Stimulated activated CD8-positive, alpha-beta memory T cell treated with anti-CD3 and anti-CD28 coated beads, Interleukin-7, amount 100 ng/mL, for 4 hours (primary cell): ENCODE measurements at places on chromosomes 4 and X.

GRCh38 chr4:81960961-81961360 lies 412.8 kb downstream of the HNRNPD start:
- DNase-seq = no peak

- no peak for DNase-seq
These were observed 9.0 kb upstream of the KLHL2 start for GRCh38 chr4:165198329-165198728.

DNA sequence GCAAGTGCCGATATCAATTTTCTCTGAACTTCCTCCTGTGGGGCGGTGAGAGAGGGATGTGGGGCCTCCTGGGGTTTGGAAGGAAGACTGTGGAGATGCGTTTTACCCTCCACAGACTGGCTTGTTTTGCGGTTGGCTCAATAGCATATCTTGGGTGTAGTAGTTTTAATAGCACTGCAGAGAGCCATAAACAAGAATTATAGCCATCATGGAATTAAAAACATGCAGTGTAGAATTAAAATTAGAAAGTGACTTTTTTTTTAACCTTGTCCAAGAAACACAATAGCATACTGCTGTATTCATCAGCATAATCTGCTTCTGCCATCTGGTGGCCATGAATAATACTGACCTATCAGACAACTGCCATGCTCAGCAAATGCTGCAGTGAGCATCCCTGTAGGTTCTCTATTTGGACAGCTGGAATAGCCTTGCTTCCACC lies 47.3 kb upstream of the SCML1 start:
- no peak for DNase-seq

DNA sequence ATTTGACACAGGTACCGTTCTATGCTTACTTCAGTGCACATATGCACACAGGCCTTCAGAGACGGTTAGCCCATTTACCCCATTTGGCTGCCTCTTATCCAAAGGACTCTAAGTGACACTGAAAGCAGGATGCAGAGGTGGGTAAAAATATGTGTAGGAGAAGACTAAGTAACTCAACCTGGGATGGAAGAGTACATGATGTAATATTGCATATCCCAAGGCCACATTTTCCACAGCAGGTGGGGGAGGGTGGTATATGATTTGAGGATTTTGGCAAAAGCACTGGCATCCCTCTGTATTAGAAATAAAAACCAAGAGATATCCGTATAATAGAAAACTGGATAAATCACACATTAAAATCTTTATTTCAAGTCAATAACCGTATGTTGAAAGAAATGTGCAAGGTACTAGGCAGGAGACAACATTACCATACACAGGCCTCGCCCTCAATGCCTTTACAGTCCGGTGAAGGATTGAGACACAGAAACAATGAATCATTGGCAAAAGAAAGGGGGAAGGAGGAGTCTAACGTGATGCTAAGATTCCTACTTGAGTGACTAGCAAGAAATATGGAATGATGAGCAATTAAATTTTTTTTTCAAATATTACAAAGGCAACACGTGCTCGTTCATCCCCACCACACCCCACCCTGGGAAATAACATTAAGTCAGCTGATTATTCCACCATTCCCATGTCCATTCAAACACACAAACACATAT lies 161.0 kb upstream of the RASGEF1B start:
- no peak for DNase-seq

- DNase-seq = no peak
These were observed 84.0 kb downstream of the RTL9 start for GRCh38 chrX:110442635-110443034.

DNA sequence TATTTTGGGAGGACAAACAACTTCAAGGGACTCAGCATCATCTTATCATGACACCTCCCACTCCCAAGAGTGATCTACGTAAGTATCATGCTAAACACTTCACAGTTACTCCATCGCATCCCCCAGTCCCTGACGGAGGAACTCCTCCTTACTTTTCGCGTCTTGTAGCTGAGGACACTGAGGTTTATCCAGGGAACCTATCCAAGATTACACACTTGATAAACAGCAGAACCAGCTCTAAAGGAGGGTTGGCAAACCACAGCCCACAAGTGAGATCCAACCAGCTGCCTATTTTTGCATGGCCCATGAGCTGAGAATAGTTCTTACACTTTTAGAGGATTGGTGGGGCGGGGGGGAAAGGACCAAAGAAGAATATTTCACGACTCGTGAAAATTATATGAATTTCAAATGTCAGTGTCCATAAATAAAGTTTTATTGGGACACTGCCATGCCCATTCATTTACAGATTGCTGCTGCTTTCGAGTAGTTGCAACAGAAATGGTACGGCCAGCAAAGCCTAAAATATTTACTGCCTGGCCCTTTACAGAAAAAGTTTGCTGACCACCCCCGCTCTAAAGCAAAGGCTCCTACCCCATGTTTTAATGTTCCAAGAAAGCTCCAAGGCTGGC lies 47.8 kb downstream of the SEPSECS start:
- DNase-seq = no peak

- DNase-seq = no peak
These were observed 29.0 kb upstream of the UBE2K start for GRCh38 chr4:39668887-39669286.

- DNase-seq = no peak
These were observed 16.2 kb upstream of the SGMS2 start for GRCh38 chr4:107808572-107808971.

DNA sequence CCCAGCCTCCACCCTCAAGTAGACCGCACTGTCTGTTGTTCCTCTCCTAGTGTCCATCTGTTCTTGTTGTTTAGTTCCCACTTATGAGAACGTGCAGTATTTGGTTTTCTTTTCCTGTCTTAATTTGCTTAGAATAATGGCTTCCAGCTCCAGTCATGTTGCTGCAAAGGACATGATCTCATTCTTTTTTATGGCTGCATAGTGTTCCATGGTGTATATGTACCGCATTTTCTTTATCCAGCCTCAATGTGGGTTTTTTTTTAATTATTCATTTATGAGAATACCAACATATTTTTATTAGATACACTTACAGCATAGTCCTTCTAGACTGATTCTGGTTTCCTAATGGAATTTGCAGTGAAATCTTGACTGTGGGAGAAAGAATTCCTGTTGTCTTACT lies 1.3 kb downstream of the VMA21 start:
- DNase-seq = no peak

GRCh38 chr4:128357286-128357685 lies 69.7 kb upstream of the PGRMC2 start:
- no peak for DNase-seq

- DNase-seq = no peak
These were observed 41.7 kb upstream of the ABCG2 start for GRCh38 chr4:88200186-88200585.

DNA sequence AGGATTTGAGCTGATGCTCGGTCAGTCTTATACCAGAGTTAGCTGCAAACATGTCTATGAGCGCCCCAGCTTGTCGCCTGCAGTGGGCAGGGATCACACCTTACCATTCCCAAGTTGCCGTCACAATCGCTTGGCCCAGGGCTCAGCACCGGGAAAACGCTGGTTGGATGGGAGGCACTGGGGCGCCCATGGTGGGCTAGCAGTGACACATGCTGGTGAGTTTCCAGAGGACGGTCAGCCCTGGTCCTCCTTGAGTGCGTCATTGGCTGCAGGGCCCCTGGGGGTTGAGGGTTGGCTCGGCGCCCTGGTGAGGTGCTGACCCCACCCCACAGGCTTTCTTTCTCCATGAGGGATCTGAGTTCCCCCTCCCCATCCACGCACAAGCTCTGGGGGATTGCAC lies 50.4 kb downstream of the SORCS2 start:
- DNase-seq = no peak

DNA sequence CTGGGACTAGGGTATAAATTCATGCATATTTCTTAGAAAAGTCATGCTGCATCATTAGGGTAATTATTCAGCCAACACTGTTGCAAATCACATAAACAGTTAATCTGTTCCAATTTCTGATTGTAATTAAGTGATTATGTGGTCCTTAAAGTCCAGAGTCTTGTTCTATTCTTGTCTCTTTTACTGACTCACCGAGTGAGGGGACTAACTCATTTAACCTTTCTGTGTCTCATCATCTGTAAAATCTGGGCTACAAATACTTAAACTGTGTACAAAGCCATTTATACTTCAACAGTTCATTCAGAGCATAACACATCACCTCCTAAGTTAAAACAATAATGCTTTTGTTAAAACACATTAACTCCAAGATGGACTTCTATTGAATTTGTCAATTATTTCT lies 65.4 kb upstream of the KLHL13 start:
- DNase-seq = no peak

DNA sequence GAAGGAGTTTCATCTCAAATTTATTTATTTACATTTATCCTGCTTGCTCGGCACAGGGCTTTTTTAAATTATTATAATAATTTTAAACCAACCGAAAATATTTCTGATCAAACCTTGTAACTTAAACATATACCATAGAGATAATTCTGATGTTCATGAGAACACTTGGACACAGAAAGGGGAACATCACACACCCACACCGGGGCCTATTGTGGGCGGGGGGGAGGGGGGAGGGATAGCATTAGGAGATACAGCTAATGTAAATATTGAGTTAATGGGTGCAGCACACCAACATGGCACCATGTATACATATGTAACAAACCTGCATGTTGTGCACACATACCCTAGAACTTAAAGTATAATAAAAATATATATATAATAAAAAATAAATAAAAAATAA lies 2.9 kb downstream of the ANXA5 start:
- no peak for DNase-seq

DNA sequence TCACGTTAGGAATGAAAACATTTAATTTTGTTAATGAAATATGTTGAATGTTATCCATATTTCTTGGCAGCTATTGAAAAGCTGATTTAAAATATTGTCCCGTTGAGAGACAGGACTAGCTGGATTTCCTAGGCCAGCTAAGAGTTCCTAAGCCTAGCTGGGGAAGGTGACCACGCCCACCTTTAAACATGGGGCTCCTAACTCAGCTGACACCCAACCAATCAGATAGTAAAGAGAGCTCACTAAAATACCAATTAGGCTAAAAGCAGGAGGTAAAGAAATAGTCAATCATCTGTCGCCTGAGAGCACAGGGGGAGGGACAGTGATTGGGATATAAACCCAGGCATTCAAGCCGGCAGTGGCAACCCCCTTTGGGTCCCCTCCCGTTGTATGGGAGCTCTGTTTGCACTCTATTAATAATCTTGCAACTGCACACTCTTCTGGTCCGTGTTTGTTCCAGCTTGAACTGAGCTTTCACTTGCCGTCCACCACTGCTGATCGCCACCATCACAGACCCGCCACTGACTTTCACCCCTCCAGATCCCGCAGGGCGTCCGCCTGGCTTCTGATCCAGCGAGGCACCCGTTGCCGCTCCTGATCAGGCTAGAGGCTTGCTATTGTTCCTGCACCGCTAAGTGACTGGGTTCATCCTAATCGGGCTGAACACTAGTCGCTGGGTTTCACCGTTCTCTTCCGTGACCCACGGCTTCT lies 308.9 kb downstream of the GLUD2 start:
- no peak for DNase-seq

DNA sequence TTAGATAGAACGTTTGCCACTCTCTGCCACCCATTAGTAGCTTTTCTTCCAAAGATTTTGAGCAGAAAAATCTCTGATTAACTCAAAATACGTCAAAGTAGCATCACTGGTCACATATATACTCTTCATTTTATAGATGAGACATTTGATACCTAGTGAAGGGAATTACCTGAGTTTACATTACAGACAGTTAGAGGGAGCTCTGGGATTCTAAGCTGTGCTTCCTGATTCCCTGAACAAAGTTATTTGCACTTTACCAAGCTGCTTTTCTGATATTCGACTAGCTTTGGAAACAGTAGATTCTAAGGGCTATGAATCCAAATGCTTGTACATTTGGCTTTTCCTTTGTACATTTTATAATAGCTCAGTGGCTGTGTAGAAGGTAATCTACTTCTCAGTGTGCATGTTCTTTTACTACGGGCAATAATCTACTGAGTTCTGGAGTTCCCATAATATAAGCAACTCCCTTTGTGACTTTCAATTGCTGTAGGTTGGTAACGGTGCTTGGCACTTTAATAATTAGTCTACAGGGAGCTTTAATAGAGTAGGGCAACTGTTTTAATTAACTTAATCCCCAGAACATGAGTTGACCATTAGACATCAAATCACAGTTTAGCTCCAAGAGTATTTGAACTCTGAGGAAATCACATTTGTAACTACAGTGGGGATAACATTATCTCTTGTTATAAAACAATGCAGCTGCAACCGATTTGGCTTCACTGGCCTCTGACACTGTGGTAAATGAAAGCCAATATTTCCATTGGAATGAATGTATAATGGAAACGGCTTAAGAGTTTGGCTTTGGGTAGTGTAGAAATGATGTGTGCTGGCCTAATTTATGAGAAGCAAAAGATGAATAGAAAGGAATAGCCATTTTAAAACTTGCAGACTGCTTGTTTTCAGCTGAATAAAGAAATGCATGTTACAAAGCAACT lies 1602.4 kb downstream of the STIM2 start:
- DNase-seq = no peak

GRCh38 chr4:188986271-188986689 lies 847.0 kb downstream of the TRIML1 start:
- DNase-seq = no peak

DNA sequence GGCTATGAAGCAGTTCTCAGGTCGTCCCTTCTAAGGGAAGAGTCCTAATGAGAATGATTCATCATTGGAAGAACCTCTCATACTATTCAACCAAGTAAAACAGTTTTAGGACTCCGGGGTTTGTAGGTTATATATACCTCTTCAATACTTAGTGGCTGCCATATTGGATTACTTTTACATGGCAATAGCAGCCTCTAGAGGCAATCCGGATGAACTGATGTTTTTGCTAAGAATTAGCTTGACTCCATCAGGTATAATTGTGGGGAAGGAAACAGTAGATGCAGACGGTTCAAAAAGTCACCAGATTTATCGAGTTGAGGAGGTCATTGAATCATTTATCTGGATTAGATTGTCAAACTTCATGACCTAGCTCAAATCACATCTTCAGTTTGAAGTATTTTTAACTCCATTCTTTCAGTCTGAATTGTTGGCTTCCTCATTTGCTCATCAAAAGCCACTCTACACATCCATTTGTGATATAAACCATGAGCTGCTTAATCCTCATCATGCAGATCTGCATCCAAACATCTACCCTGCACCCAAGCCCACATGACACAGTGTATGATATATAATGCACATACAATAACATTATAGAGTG lies 28.4 kb downstream of the GUCY1B1 start:
- no peak for DNase-seq

- no peak for DNase-seq
These were observed 15.5 kb upstream of the CYLC1 start for GRCh38 chrX:83845397-83845796.

DNA sequence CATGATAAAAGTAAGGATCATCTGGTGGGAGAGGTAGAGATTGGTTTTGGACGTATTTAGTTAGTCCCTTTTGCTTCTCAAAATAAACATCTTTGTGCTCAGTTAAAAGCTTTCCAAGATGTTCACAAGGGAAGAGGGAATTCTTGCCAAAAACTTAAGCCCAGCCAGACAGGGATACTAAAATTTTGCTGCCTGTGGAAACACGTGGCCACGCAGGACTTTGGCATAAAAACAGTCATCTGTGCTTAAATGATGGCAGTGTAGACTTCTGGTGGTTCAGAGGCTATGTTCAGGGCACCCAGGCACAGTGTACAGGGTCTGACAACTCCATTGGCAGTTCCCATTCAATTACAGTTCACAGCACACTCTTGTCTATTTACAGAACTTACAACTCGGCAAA lies 93.2 kb upstream of the JADE1 start:
- DNase-seq = no peak

- DNase-seq = no peak
These were observed 27.2 kb upstream of the SLC25A4 start for GRCh38 chr4:185115827-185116232.

- no peak for DNase-seq
These were observed 178.7 kb downstream of the SLIT2 start for GRCh38 chr4:20430259-20430941.

GRCh38 chr4:34039766-34040165 lies 2204.5 kb downstream of the ARAP2 start:
- no peak for DNase-seq
